ENCODE measurements at places on chromosomes 6 and 20.

- DNase-seq, result no peak
Measured at GRCh38 chr6:15303162-15303919, 57.5 kb downstream of the JARID2 start.

DNA sequence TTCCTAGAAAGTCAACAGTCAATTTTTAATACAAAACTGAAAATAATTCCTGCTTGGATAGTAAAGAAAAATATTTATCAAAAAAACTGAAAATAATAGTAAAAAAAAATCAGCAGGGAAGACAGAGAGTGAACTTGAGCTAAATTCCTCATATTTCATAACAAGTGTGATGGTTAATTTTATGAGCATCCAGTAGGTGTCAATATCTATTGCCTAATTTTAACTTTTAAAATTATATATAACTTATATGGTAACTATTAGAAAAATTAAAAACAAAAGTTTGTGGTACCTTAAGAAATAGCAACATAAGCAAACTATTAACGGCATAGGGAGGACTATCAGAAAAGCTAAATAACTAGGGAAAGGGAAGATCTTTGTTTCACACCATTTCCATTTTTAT, 2.1 kb downstream of the EPM2A start:
- DNase-seq, result no peak

GRCh38 chr20:58117944-58118343, 110.5 kb downstream of the ANKRD60 start:
- no peak for DNase-seq

DNA sequence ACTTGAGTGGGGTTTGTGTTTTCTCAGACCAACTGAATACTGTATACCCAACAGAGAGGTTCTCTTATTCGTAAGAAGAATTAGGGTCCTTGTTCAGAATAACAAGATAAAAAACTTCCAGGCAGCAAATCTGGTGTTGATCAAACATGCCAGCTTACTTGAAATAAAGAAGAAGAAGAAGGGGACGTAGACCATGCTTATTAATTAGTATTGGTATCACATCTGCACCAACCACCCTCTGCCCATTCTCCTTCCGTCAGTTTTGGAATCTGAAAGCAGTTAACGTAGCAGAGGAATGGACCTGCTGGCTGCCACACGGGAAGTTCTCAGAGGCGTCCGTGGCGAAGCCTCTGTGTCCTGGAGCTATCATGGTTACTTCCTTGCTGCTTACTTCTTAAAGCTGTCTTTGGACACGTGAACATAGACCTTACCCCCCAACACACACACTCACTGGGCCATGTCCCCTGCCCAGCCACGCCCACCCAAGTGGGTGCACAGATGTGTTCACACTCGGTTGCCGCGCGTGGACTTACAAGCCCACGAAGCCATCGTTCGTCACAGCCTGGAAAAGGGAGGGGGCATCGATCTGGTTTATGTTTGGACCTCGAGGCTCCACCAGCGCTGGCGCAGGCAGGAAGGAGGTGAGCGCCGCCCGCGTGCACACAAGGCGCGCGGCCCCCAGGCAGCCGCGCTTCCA, 4.1 kb upstream of the DLL1 start:
- DNase-seq, result no peak

DNA sequence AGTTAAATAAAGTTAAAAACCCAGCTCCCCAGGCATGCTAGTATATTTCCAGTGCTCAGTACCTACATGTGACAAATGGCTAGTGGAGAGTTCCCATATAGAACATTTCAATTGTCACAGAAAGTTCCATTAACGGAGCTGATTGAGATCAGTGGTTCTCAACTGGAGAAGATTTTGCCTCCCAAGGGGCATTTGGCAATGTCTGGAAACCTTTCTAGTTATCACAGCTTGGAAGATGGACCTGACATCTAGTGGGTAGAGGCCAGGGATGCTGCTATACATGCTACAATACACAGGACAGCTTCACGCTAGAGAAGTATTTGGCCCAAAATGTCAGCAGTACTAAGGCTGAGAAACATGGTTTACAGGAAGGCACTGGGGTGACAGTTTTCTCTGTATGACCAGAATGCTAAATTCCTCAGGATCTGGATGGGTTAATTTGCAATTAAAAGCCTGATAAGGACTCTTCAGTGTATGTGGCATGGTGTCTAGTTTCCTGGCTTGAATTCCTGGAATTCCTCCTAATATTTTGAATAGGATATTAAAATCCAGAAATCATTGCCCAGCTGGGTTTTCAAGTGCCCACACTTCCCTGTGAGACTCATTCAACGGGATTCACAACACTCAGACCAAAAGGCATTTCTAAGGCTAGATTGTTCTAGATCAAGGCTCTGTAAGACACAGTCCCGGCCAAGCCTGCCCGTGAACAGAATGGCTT, 84.7 kb upstream of the SALL4 start:
- no peak for DNase-seq

GRCh38 chr6:155274106-155274505, 10.3 kb downstream of the CLDN20 start:
- no peak for DNase-seq

DNA sequence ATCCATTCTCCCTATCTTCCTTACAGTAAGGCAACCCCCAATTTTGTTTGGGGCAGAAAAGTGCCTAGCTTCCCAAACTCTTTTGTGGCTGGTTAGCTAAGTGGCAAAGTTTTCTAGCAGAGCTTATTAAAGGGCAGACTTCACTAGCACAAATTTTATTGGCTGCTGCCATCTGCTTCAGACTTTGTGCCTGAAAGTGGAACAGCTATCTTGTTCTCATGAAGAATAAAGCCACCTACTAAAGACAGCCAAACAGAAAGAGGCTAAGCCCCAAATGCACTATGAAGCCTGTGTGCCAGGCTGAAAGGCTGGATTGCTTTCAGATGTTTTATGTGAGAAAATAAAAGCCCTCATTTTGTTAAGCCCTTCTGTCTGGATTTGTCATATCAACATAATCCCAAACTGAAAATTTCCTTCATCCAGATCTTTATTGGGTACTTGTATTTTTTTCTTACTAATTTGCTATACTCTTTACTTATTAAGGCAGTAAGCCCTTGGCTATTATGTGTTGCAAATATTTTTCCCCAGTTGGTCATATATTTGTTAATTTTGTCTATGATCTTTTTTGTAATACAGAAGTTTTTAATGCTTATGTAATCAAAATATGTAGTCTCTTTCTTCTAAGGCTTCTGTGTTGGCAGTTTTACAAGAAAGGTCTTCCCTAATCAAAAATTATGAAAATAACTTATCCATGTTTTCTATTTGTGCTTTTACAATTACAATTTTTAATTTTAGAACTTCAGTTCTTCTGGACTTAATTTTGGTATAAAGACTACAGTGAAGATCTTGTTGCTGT, 191.1 kb downstream of the TASP1 start:
- DNase-seq, result no peak

GRCh38 chr6:101011186-101011585, 130.1 kb upstream of the ASCC3 start:
- no peak for DNase-seq

DNA sequence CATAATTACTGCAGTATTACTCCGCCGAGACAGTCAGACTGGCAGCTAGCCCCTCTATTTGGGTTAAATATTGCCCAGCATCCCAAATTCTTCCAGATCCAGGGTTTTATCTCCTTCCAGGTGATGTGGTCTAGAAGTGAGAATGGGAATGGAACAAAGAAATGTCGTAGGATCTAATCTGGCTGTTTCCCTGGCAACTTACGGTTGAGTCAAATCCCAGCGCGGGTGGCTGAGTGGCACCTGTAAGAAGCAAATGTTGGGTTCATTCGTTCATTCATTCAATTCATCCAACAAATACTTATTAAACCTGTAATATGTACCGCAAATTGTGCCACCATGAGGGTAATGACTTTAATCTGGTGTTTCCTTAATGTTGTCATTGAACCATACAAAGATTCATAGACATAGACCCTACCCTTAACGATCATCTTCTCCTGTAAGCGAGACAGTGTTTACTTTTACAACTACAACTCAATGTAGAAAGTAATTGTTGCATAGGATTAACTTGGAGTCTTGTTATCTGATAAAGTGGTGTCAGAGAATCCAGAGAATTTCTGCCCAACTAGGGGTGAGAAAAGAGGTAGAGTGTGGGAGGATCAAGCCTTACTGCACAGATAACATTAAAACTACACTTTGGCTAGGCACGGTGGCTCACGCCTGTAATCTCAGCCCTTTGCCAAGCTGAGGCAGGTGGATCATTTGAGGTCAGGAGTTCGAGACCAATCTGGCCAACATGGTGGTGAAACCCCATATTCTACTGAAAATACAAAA, 91.3 kb upstream of the ADGRF1 start:
- DNase-seq, result no peak

GRCh38 chr20:4821590-4821989, 99.9 kb downstream of the PRND start:
- DNase-seq, result no peak

Data from stimulated activated CD8-positive, alpha-beta memory T cell treated with anti-CD3 and anti-CD28 coated beads, Interleukin-7, amount 100 ng/mL, for 48 hours (primary cell).